ENCODE measurements at places on chromosomes 1 and 21. TPM values are rescaled to one million over a fixed set of nuclear protein-coding genes. Genes with fewer than 3 reads are reported as not detected.

DNA sequence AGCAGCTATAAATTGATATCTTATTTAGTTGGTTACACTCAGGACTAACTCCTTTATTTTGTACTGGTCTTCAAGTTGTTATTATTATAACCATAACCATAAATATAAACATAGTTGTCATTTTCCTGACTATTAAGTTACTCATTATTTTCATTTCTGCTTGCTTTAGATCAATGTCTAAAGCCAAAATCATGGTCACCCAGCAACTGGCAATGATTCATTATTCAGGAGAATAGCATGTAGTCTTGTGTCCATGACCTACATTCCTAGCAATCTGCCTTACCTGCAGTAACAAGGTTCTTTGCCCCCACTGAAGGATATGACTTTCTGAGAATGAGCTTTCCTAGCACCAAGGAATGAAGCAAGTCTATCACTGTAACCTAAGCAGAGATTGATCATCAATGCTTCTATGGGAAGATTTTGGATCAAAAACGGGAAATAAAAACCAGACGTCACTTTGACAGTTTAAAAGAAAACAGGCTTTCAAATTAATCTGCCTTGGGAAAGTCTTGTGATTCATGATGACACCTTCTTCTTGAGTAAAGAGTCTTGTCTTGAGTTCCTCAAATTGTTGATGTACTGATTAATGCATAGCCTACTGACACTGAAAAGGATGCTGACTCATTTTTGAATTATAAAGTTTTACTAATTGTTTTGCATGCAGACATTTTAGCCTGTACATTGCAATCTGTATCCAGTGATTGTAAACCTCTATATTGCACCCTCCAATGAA lies 203.3 kb upstream of the IVNS1ABP start:
- DNase-seq: no peak

DNA sequence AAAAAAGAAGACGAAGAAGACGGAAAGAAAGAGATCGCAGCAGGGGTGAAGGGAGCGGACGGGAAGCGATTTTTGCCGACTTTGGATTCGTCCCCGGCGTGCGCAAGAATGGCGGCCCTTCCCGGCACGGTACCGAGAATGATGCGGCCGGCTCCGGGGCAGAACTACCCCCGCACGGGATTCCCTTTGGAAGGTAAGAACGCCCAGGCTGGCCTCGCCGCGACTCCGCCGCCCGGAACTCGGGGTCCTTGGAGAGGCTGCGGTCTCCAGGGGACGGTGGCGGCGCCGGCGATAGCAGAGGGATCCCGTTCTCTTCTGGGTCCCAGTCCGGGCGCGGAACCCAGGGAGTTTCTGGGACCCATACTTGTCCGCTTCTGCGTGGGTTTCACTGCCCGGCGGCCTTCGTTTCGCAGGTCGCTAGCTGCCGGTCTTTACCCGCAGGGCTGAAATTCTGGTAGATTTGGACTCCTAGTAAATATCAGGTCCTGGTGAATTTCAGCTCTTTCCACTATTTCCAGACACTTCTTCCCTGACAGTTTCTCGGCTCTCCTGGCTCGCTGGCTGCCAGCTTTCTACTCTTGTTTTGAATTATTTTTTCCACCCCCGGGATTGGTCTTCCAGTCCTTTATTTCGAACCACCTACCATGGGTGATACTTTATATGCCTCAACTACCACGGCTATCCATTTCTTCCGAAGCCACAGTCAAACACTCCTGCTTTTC lies 1.0 kb downstream of the PAX7 start:
- DNase-seq: no peak

DNA sequence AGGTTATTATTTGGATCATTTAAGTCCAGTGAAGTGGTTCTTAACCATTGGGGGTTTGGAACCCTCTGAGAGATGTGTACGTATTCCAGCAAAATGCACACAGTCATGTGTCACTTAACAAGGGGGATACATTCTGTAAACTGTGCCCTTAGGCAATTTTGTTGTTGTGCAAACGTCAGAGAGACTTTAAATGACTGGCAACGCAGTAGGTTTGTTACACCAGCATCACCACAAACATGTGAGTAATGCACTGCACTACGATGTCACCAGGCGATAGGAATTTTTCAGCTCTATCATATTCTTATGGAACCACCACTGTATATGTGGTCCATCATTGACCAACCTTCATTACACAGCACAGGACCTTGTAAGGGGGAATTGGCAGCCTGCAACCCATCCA lies 11.9 kb downstream of the AHCYL1 start:
- DNase-seq: no peak

DNA sequence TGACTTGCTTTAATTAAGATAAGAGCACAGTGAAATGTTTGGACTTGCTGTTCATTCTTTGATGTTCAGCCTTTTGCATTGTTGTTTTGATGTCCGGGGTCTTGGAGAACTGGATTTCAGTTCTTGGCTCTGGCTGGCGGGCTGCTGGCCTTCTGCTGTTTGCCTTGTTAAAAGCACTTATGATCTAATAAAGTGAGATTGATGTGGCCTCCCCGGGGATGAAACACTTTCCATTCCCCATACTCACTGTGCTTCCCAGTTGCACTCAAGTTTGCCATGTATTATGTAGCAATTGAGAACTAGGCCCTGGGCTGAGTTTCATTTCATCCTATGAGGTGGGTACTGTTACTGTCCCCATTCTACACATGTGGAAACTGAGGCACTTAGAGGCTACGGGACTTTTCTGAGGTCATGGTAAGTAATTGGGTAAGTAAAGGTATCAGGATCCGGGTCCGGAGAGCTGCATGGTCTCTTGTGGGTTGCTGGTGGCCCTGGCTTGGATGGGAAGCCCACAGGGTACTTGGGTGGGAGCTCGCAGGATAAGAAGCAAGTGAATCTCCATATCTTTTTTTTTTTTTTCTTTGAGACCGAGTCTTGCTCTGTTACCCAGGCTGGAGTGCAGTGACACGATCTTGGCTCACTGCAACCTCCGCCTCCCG lies 127.7 kb upstream of the ZBTB40 start:
- no peak for DNase-seq

- no peak for DNase-seq
Observed at GRCh38 chr1:40958210-40958609, 21.3 kb upstream of the CTPS1 start.

DNA sequence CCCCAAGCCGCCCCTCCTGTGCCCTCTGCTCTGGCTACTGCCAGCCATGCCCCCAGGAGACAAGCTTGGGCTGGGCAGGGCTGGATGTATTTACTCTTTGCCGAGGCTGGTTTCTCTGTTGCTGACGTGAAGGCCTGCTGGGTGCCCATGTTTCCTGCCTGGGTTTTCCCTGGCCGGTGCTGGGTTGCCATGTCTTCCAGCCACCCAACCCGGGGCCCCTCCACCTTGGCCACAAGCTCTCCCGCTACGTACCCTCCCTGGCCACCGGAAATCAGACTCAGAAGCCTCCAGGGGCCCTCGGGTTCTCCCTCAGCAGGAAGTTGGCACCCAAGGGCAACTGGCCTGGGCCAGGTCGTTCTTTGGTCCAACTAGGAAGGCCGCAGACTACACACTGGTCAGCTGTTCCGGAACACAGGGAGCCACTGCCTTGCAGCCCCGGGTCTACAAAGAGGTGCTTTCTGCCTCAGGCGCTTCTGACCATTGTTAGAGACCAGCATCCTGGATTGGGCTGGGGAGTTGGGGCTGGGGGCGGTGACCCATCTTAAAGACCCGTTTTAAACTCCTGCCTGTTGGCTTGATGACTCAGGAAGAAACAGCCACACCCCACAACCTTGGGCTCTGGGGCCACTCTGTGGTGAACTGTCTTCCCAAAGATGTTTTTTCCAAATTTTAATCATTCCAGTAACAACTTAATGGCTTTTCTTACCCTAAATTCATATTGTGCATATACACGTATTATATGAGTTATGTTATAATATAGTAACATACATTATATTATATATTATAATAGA lies 71.2 kb upstream of the RUNX3 start:
- no peak for DNase-seq

DNA sequence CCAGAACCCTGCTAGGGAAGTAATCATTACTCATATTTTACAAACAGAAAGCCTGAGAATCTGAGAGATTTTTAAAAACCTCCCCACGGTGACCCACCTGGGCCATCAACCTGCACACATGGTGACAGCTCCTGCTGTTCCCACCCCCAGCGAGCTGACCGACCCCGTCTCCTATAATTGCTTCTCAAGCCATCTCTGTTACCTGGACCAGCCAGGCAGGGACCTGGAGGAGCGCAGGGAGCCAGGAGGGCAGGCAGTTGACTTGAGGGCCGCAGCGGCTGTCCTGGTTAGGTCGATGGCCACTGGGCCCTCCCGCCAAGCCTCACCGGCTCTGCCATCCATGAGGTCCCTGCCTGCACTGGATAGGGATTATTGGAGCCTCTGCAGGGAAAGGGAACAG lies 7.7 kb downstream of the TFF2 start:
- no peak for DNase-seq

DNA sequence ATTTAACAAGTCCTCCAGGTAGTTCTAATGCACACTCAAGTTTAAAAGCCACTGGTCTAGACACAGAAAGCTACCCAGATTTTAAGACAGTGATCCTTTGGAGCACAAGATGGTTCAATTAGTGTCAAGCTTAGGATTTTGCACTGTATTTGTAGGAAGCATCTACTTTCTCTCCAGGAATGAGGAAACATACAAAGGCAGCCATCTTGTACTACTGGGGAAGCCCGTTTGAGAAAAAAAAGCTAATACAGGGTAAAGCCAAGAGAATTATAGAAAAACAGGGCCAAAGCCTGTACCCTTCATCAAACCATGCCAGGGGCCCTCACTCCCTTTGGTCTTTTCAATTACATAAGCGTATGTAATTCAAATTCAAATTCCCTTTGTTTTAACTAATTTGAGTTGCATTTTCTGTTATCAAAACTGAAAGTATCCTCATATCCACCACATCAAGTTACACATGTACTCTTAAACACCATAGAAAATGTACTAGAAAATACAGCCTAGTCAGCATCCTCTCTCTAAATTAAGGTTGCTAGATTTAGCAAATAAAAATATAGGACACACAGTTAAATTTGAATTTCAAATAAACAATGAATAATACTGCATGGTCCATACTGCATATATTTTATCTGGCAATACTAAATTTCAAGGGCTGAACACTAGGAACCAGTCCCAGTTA lies 17.4 kb downstream of the PIK3R3 start:
- no peak for DNase-seq

DNA sequence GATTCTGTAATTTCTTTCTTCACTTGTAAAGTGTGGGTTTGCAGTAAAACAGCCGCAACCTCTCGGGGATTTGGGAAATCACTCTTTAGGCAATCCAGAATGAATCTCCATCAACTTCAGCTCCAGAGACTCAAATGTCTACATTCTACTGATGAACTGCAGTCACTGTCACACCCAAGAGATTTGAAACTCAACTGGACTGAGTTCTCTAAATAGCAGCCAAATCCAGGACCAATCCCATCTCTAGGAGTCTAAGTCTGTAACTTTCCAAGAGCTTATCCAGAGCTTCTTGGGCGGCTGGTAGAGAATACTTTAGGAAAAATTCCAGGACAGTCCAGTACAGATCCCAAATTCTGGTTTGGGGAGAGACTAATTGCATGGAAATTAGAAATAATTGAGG lies 62.9 kb downstream of the ADAMTS1 start:
- DNase-seq: no peak

- DNase-seq: no peak
Observed at GRCh38 chr1:233599542-233600073, 14.3 kb upstream of the KCNK1 start.

GRCh38 chr1:119338004-119338403 lies 30.6 kb upstream of the HAO2 start:
- DNase-seq: no peak

The UTP11 gene
- polyA plus RNA-seq: 39.7 TPM

The C2CD4D gene
- polyA plus RNA-seq: 0.23 TPM

DNA sequence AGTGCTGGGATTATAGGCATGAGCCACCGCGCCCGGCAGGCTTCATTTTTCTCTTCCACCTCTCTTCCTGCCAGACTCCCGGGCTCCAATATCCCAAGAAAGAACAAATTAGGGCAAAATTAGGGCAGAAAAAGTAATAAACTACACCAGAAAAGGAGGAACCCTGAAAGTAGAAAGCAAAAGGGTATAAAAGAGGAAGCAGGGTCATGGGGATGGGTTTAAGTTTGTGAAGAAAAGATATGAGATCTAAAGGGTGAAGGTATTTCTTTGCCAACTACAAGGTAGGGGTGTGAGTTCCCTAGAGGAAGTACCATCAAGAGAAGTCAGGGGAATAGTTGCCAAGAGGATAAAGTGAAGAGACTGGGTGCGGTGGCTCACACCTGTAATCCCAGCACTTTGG lies 9.9 kb downstream of the PTPN22 start:
- DNase-seq: no peak

- peak; percentile 45 for DNase-seq
Observed at GRCh38 chr1:1304331-1305299, 3.1 kb downstream of the ACAP3 start.

DNA sequence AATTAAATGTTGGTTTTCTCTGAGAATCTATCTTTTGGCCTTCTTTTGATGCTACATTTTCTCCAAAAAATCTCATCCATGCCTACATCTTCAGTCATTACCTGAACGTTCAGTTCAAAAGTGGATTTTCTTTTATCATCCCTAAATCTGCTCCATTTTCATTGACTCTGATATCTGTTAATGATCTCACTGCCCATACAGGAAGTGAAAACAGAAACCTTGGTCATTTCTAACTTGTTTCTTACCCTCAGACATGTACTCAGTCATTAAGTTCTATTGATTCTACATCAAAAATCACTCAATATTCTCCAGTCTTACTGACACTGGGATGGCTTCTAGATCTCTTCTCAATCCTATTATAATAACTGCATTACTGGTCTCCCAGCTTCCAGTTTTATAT lies 22.7 kb downstream of the PRKACB start:
- no peak for DNase-seq

The TSPEAR gene
- polyA plus RNA-seq: 0.79 TPM

The SRGAP2B gene
- polyA plus RNA-seq: 20.6 TPM

The ROR1 gene
- polyA plus RNA-seq: 39.6 TPM

- DNase-seq: no peak
Observed at GRCh38 chr1:65265296-65265650, 44.1 kb upstream of the DNAJC6 start.

DNA sequence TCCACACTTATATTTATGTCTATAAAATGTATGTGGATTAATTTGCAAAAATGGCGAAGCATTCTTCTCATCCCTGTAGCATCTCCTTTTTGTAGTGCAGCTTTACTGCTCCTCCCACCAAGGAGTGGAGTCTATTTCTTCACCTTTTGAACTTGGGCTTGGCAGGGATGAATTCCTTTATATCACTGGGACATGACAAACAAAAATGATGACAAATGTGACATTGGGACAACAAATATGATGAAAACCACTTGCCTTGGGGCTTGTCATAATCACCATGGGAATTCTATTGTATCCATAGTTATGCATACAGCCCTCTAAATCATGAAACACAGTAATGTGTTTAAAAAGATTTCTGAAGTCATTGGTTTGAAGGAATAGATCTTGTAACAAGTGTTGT lies 155.0 kb downstream of the TNFSF18 start:
- DNase-seq: no peak

- DNase-seq: no peak
Observed at GRCh38 chr1:160373696-160374095, 6.8 kb downstream of the NHLH1 start.

- no peak for DNase-seq
Observed at GRCh38 chr1:222792744-222793143, 22.1 kb upstream of the DISP1 start.

- no peak for DNase-seq
Observed at GRCh38 chr1:178354816-178355215, 141.9 kb downstream of the CLEC20A start.

The FAM76A gene
- polyA plus RNA-seq: 14.7 TPM

Data from right renal pelvis (tissue), 4 donors.